ENCODE measurements at places on chromosomes 1 and 21. TPM values are rescaled to one million over a fixed set of nuclear protein-coding genes. Genes with fewer than 3 reads are reported as not detected.

DNA sequence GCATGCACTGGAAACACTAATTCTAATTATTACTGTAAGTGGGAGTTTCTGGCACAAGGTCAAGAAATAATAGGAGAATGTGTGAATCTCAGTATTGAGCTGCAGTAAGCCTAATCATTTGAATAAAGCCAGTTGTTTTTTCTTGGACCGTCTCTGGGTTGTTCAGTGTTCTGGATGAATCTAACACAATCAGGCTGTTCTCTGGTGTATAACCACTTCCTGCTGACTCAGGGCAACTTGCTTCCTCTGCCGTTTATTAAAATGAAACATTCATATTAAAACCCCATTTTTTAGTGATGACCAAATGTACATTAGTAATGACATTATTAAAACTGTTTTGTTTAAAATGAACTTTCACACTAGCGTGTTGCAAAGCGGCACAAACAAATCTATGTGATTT, 273.1 kb upstream of the SNX7 start:
- H3K36me3 ChIP-seq, result no peaks in the 10 kb centered on the region
- H3K4me1 ChIP-seq, result peaks cover 22% of the 10 kb centered on the region
- H3K4me3 ChIP-seq, result no peak overlapping the region
- DNase-seq, result no peak
- no peaks in the 10 kb centered on the region for H3K27me3 ChIP-seq

The HES3 gene
- total RNA-seq, result not detected

The FCGR2B gene
- total RNA-seq, result not detected

DNA sequence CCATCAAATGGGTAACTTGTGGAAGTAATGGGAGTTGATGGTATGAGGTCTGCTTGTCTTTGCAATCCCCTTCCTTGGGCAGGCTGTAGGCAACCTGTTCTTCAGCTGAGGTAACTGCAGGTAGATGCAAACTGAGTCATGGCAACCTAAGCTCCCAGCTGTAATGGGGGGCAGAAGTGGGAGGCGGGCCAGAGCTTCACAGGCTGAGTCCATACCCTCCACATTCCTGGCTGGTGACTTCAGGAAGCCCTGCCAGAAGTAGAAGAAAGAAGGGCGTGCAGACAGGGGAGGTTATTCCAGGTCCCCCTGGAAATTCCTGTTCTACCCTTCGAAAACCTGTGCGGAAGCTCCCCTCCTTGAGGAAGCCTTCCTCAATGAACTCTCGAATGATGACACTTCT, 44.9 kb downstream of the ARHGEF11 start:
- no peak for DNase-seq
- H3K4me1 ChIP-seq, result peaks cover 41% of the 10 kb centered on the region
- H3K4me3 ChIP-seq, result no peak overlapping the region
- H3K36me3 ChIP-seq, result no peaks in the 10 kb centered on the region
- H3K27me3 ChIP-seq, result no peaks in the 10 kb centered on the region

- H3K4me1 ChIP-seq, result peaks cover 10% of the 10 kb centered on the region
- peaks cover 18% of the 10 kb centered on the region for H3K27me3 ChIP-seq
- no peak overlapping the region for H3K27ac ChIP-seq
- no peaks in the 10 kb centered on the region for H3K36me3 ChIP-seq
- no peak for DNase-seq
Observed at GRCh38 chr21:41366522-41367151, 4.8 kb downstream of the MX2 start.

DNA sequence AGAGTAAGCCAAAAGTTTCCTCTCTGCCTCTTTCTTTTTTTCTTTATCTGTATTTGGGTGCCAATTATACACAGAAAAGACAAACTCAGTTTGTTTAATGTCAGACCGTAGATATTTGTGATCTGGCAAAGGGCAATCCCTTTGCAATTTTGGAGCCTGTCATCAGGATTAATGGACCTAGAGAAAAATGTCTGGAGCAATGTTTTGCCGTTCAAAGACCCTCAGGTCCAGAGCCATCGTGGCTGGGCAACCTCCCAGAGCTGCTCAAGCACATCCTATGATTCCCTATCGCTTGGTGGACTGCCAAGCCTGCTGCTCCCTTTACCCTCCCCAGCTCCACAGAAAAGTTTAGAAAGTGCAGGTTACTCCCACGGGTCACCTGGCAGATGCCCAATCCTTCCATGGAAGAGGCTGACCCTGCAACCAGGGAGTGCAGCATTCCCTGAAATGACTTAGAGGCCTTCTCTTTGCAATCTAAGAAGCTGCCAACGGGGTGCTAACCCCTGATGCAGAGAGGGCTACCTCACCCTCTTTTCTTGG, 112.5 kb upstream of the NGF start:
- no peaks in the 10 kb centered on the region for H3K36me3 ChIP-seq
- no peak overlapping the region for H3K4me3 ChIP-seq
- peaks cover 29% of the 10 kb centered on the region for H3K4me1 ChIP-seq

Measured in mesothelial cell of epicardium (in vitro differentiated cells).